NCI-H1105 (cell line): ENCODE measurements at places on chromosomes 1 and 21.

DNA sequence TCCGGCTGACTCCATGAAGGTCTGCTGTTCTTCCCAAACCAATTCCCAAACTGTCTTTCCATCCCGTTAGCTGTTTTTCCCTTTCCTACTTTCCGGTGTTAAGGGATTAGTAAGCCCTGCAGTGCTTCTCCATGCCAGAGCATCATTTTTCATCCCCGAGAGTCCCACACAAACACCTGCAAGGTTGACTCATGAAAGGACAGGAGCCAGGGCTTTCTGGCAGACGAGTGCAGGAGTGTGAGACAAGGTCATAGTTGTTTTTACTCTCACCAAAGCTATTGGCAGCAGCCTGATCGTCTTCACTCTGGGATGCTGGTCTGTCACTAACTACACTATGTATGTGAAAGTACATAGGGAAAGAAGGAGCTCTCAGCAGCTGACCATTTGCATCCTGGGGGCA is 10.2 kb upstream of the BECN2 start:
- no peak for DNase-seq

- peak; percentile 0 for DNase-seq
Measured at GRCh38 chr1:240149484-240150094, 57.9 kb downstream of the FMN2 start.

DNA sequence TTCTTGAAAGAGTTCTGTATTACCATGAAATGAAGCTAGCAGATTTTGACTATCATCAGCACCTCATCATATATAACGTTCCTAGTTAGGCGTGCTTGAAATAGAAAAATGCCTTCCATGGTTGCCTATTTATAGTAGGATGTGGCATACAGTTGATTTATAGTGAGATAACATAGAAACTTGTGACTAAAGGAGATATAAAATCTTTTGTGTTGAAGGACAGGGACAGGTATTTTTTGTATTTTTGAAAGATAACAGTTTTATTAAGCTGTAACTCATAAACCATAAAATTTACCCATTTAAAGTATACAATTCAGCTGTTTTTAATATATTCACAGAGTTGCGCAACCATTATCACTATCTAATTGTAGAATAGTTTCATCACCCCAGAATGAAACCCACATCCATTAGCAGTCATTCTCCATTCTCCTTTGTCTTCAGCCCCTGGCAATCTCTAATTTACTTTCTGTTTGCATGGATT is 19.3 kb downstream of the SPEN start:
- DNase-seq: no peak

GRCh38 chr21:28436286-28436932 is 556.3 kb downstream of the LTN1 start:
- no peak for DNase-seq

DNA sequence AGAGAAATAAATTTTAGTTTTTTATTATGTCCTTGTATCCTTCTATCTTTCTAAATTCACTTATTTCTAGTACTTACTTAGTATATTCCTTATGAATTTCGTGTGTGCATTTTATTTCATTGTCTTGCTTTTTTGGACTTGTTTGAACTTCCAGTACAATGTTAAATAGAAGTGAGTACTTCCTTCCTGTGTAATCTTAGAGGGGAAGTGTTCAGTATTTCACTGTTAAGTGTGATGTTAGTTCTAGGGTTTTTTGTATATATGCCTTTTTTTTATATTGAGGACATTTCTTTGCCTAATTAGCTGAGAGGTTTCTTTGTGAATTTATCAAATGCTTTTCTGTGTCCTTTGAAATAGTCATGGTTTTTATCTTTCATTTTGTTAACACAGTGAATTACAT is 10.7 kb downstream of the LYPLAL1 start:
- DNase-seq: no peak

- DNase-seq: no peak
Measured at GRCh38 chr1:113745425-113745824, 13.9 kb downstream of the PHTF1 start.
